ENCODE measurements at places on chromosomes 12 and 14.

GRCh38 chr12:67958187-67958586 lies 31.1 kb upstream of the IFNG-AS1 start:
- DNase-seq: no peak

DNA sequence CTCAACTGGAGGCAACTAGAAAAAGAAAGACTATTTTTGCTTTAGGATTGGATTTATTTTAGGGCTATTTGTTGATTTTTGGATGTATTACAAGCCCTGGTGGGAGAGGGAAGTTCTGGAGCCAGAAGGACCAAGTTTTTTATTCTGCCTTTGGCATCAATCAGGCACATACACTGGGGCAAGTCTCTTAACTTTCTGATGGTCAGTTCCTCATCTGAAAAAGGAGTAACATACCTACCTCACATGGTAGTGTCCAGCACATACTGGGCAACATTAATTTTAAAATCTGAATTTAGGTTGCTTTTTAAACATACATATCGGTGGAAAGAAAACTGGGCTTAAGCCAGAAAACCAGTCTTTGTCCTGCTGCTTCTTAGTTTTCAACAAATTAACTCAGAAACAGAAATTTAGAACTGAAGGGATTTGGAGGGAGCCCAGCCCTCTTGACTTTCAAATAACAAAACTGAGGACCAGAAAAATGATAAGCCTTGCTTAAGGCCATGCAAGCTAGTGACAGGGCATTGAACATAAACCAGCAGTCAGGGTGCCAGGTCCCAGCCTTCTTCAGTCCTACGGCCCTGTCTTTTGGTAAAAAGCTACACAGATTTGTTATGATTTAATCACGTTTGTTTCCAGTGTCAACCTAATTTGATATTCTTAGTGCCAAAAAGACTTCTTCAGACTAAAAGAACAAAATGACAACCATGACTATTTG lies 90.2 kb upstream of the SLC38A2 start:
- no peak for DNase-seq

DNA sequence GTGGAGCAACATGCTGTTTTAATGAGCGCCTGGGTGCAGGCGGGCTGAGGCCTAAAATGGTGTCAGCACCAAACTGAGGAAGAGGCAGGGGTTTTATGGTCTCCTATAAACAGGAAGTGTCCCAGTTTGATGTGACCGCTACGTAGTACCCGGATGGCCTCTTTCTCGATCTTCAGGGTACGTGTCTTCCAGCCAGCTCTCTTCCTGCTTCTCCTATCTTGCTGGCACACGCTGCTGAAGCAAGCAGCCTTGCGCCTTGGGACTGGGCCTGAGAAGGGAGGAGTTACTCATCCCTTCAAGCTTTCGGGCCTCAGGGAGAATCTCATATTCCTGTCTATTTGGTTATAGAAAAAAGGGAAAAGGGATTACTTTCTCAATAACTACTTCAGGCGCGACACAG lies 28.2 kb upstream of the RNASE1 start:
- DNase-seq: no peak

- DNase-seq: no peak
Measured at GRCh38 chr14:88599761-88600439, 37.1 kb downstream of the ZC3H14 start.

DNA sequence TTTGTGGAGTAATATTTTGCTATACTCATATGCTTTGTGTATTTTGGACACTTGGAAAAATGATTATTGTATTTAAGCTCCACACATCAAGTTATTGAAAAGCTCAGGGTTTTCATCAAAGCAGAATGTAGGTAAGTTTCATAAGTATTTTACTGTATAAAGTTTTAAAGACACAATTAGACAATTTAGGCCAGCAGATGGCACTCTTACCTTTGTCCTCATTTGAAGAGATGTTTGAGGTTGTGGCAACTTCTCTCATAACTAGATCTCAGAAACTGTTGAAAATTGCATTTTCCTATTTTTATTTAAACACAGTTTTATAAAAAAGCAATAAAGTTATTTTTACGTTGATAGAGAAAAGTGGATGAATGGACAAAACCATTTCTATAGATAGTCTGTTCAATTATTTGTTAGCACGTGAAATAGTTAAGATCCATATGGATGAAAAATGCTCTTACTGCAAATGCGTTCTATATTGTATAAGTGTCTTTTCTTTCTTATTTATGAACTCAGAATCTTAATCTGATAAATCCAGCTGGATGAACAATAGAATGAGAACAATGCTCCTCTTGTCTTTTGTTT lies 300.0 kb downstream of the AEBP2 start:
- DNase-seq: no peak

DNA sequence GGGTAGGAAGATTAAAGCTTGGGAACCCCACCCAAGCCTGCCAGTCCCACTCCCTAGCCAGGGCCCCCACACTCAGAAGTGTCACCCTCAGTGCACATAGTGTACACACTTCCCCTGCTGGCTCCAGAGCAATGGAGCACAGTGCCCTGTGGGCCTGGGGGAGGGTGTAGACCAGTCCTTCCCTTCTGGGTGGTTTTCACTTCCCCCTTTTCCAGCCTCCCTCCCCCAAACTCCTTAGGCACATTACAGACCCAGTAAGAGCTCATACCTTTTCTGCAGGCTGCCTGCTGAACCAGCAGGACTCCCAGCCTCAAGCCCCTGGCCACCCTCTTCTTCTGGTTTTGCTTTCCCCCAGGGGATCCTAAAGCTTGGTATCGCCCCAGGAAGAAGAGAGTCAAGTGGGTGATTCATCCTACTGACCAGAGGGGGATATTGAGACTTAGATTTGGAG lies at the start of gene ZNF385A:
TSS of gene ZNF385A (minus strand) at position 143 of the 451 bp plus-strand sequence. CDS start 219 bp downstream, outside the sequence.
- DNase-seq: no peak

DNA sequence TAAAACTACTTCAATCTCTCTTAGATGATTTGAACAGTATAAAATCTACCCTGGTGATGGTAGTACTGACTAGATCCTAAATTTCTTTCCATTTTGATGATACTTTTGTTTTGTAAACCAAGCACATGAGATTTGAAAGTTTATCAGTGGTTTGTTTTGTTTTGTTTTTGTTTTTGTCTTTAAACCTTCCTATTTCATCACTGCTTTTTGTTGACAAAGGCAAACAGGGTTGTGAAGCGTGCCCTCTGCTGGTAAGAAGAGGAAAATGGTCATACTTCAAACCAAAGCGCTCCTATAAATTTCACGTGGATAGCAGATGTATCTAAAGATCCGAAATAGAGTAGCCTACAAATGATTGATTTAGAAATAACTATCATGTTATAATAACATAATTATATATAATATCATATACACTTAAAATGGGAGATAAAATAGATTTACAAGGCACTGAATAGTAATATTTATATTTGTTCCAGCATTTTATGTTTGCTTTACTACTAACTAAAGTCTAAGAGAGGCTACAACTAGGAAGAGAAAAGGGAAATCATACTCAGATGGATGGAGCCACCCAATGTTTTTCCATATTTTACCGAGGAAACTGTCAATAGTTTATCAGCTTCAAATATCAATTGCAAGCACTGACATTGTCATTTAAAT lies 254.0 kb upstream of the USP15 start:
- DNase-seq: no peak

- no peak for DNase-seq
Measured at GRCh38 chr14:31283153-31283552, 75.6 kb upstream of the HECTD1 start.

DNA sequence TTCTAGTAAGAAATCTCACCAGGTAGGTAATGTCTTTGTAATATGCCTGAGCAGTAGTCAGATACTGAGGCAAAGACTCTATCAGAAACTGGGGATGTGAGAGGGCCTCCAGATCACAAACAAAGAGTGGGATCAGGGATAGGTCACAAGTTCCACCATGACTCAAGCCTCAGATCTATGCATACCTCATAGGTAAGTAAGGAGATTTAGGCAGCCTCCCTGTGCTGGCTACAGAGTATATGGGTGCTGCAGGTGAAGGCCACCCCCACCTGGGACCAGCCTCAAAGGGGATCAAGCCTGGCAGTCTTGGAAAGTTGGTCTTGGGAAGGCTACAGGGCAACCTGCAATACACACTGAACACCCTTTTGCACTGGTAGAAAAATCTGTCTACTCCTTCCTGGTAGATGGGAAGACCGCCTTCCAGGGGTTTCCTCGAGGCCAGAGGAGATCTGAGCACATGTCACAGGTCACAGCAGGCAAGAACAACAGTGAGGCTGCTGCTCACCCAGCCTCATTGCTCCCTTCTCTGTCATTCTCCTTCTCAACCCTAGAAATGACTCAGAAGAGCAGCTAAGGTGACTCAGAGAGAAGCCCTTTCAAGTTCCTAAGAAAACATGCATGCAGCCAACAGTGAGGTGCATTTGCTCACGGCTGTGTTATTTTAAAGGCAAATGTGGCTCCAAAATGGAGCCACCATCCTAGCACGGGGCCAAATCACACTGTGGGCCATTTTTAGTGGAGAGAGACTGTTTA lies 143.4 kb upstream of the CDKN3 start:
- no peak for DNase-seq

DNA sequence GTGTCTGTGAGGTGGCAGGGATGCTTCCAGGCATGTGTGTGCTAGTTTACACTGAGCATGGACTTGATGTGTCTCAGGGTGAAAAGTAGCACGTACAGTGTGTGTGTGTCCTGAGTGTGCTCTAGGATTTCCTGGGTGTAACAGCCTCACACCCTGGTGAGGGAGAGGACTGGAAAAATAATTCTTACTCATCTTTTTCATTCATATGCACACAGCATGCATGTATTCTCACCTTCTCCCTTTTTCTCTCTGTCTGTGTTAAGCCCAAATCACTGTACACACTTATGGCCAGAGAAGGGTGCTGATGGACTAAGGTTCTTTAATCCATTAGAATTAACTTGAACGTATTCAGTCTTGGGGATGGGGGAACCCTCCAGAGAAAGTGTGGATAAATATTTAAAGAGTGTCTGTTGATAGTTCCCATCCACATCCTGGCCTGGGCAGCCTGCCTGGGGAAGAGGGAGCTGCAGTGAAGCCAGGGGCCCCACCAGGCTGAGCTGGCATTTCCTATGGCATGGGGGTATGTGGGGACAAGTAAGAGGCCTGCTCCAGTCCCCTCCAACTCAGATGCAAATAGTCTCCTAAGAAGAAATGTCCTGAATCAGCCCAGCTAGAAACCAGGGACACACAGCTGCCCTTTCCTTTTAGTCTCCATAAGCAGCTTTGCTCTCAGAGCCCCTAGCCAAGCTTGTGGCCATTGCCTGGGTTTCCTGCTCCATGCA lies 1.1 kb upstream of the HOXC8 start:
- no peak for DNase-seq

DNA sequence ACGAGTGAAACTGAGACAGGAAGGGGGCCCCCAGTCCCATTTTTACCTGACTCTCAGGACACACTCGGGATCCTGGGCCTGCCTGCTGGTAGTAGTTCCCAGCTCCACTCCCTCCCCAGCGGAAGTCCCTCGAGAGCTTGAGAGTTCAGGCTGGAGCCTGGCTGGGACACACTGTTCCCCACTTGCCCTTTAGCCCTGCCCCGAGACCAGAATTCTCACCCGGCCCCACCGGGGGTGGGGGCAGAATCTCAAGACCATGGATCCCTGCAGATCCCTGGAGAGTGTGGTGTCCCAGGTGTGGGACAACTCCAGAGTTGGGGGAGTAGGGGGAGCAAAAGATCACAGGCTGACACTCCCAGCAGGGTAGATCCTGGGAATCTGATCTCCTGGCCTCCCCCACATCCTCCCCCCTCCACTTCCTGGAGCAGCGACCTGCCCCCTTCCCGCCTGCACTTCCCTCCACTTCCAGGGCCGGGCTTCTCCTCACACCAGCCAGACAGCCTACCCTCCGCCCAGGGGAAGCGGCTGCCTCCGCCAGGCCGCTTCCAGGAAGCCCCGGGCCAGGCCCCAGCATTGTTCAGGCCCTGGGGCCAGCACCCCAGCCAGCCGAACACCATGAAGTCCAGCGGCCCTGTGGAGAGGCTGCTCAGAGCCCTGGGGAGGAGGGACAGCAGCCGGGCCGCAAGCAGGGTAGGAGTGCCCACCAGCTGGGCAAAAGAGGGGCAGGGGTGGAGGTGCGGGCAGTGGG lies at the start of gene TNS2:
TSS of gene TNS2 (plus strand) at position 495 of the 748 bp plus-strand sequence. CDS start at position 616, 121 bp downstream.
- no peak for DNase-seq

DNA sequence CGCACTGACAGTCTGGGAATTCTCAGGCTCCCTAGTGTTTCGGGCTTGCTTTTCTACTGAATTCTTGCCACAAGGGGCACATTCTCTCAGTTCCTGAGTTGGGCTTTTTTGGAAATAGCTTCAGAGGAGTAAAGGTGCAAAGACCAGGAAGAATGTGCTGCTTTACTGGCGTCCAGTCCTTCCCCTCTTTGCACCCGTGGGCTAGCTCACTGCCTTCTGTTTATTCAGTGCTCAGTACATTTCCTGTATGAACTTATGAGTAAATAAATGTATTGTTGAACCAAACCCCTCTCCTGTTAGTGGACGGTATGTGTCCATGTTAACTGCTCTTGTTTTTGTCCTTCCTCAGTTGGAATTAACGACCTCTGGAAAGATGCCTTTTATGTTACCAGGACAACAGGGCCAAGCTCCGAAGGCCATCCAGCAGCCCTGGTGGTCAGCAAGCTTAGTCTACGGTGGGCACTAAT lies 24.0 kb downstream of the GSG1 start:
- DNase-seq: peak; percentile 19
